Placental pericyte (primary cell): ENCODE measurements at places on chromosomes 2 and 18. TPM values are rescaled to one million over a fixed set of nuclear protein-coding genes. Genes with fewer than 3 reads are reported as not detected.

Gene CPS1
- total RNA-seq, result 4.2 and 23.6 TPM in 2 replicates

Gene BZW1
- 313 and 705 TPM in 2 replicates for total RNA-seq

Gene TAF4B
- 1.6 and 2.0 TPM in 2 replicates for total RNA-seq

Gene CXCR1
- not detected in 2 replicates for total RNA-seq

Gene LRP1B
- under 0.01 and 0.29 TPM in 2 replicates for total RNA-seq

Gene CCDC68
- 17.3 and 18.3 TPM in 2 replicates for total RNA-seq

Gene FAM110C
- not detected in 2 replicates for total RNA-seq

Gene GAL3ST2
- total RNA-seq, result 0.14 TPM in 1 of 2 replicates, not detected in the other

Gene MBD1
- total RNA-seq, result 88.2 and 114 TPM in 2 replicates

Gene SERPINB4
- 0.14 TPM in 1 of 2 replicates, not detected in the other for total RNA-seq

Gene EGR4
- total RNA-seq, result not detected in 2 replicates

Gene OR6B2
- total RNA-seq, result not detected in 2 replicates

Gene UGT1A10
- total RNA-seq, result 0.22 TPM in 1 of 2 replicates, not detected in the other

Gene EPB41L5
- total RNA-seq, result 14.4 and 14.6 TPM in 2 replicates

Gene CROCC2
- total RNA-seq, result not detected in 2 replicates

Gene MC5R
- not detected in 2 replicates for total RNA-seq

Gene THSD7B
- total RNA-seq, result under 0.01 TPM in 1 of 2 replicates, not detected in the other

Gene INHA
- total RNA-seq, result 0.22 TPM in 1 of 2 replicates, not detected in the other

Gene CD8A
- not detected in 2 replicates for total RNA-seq

Gene GPR45
- 0.22 TPM in 1 of 2 replicates, not detected in the other for total RNA-seq

Gene CEP76
- total RNA-seq, result 5.9 and 11.2 TPM in 2 replicates
